ENCODE measurements at places on chromosomes 13 and 19.

DNA sequence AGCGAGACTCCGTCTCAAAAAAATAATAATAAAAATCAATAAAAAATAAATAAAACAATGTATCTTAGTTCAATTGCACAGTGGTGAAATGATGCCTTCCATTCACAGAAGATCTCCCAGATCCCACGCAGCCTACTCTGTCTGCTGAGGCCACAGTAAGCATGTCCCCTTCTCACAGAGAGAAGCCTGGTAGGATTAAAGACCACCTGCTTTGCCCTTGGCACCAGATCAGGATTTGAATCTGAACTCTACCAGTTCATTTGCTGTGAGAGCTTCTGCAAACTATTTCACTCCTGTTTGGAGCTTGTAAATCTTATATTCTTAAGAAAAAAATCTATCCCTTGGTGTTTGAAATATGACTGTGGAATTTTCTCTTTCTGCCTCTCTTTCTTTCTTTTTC is 2.2 kb upstream of the SLC7A1 start:
- DNase-seq = no peak

DNA sequence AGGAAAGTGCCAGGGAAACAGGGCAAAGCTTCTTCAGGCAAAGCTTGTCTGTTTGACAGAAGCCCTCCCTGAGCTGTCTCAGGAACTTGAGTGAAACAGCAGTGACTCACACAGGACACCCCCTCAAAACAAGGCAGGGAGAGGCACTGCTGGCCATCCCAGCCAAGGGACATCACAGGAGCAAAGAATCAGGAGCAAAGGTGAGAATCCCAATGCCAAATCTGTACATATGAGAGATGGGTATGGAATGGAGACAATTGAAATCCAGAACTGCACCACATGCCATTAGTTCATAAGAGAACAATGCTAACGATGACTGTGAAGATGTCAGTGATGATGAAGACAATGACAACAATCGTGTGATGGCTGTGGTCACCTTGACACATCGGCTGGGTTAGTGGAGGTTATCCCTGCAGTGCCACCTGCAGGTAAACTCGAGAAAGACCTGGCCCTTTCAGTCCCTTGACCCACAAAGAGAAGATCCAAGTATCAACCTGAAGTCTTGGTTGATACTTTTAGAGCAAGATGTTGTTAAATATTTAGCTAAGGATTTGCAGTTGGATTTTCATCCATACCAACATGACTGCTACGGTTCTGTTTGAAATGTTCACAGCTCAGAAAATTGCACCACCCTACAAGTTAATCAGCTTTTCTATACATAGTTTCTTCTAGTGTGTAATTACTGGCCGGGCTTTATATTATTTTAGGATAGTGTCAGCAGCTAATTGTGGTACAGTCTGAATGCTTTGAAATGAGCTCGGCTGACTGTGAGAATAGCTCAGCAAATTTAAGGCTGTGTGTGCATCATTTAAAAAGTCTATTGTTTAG is 42.0 kb upstream of the IPO5 start:
- peak; percentile 64 for DNase-seq

DNA sequence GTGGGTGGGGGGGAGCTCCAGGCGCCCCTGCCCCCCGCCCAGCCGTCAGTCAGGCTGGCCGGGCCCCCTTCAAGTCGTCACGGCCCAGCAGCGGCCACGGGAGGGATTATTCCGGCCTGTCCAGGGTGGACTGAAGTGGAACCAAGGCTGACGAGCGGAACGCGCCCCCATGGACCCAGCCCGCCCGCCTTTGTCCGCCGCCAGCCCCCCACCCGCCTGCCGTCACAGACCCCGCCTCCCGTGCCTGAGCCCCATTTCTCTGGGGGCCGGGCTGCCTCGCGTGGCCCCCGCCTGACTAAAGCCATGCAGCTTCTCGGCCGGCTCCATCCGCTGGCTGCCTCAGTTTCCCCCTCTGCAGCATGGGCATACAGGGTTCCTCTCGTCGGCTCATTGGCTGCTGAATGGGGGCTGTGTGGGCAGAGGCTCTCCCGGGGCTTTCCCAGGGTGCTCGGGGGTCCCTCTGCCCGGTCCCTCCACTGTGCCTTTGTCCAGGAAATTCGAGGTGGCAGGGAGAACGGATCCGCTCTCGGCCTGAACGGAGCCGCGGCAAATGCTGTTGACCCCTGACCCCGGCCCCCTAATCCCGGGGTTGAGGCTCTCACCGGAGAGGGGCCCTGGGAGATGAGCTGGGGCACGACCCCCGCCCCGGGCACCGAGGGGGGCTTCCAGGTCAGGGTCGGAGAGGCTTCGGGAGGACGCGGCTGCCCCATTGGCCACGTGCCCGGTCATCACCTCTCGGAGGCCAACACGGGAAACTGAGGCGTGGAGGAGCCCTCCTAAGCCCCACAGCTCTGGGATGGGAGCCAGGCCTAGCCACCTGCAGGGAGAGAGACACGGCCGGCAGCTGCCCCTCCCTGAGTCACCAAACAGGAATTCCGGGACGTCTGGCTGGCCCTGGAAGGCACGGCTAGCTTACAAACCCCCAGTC is 27.4 kb downstream of the EFNA2 start:
- no peak for DNase-seq

GRCh38 chr13:79455331-79455730 is 25.6 kb upstream of the NDFIP2 start:
- DNase-seq = peak; percentile 26

DNA sequence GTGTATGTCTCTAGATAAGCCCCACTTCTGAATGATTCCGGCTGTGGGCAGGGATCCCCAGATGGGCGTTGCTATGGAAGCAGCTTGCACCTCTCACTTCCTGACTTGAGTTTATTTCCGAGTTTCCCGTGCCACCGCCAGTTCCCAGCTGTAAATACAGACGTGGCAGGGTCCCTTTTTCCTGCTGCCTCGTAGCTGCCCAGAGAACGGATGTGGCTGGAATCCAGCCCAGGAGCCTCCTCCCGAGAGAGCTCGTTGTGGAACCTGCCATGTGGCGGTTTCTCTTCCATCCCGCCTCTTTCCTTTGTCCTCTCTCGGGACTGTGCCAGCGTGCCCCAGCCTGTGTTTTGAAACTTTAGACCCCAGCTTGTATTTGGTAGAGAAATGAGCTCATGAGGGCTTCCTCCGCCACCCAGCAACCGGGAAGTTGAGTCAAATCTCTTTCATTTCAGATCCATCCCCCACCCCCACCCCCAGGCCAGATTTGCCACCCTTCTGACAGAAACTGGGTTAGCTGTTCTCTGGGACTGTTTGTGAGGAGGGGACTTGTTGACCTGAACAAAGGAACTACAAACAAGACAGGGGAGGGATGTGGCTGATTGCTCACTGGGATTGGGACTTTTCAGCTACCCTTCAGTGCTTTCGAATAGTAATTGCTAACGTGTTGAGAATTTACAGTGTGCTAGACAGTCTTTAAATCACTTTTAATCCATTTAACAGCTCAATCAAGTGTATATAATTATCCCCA is 96.6 kb downstream of the SIPA1L3 start:
- DNase-seq = peak; percentile 73

DNA sequence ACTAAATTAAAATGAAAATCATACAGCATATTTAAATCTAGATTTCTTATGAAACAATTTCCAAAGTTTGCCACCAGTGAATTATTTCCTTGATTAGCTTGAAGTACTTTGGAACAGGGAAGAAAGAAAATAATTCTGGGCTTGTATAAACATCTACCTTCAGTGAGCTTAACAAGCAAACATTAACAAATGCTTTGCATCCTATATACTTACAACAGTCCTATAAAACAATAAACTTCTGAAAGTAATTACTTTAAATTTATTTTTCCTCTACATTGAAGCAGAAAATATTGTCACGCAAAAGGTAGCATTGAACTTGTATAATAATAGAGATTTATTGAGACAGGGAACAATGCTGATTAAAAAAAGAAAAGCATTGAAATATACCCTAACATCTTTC is 164.8 kb downstream of the DACH1 start:
- no peak for DNase-seq

GRCh38 chr19:51146751-51147150 is 4.7 kb downstream of the SIGLEC7 start:
- DNase-seq = no peak

DNA sequence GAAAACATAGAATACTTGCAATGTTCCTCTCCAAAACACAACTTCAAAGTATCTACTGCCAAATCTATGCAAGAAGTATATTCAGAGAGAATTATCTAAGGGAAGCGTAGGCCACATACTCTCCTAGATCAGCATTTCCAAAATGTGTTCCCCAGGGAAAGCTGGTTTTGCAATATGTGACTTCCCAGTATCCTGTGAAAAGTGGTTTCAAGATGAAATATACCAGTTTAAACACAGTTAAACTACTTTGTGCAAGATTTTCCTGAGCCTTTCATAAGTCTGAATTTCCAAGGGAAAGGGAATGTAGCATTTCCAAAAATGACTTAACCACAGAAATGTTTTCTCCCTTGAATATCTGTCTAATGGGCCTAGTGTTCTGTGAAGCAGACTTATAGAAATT is 7.6 kb downstream of the STARD13 start:
- no peak for DNase-seq

GRCh38 chr13:42780044-42780443 is 1.3 kb upstream of the FAM216B start:
- no peak for DNase-seq

DNA sequence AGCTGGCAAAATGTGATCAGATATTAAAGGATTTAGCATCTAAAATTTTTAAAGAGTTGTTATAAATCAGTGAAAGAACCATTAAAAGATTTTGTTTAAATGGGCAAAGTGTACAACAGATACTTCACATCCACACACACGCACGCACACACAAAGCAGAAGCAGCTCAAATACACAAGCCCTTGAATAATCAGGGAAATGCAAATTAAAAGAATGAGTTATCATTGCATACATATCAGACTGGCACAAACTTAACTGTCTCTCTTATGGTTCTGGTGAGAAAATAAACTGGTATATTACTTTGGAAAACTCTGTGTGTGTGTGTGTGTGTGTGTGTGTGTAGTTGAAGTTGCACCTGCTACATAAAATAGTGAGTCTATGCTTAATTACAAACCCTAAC is 59.3 kb downstream of the CRYL1 start:
- no peak for DNase-seq

GRCh38 chr19:12703046-12703445 is 6.6 kb upstream of the FBXW9 start:
- DNase-seq = peak; percentile 95

DNA sequence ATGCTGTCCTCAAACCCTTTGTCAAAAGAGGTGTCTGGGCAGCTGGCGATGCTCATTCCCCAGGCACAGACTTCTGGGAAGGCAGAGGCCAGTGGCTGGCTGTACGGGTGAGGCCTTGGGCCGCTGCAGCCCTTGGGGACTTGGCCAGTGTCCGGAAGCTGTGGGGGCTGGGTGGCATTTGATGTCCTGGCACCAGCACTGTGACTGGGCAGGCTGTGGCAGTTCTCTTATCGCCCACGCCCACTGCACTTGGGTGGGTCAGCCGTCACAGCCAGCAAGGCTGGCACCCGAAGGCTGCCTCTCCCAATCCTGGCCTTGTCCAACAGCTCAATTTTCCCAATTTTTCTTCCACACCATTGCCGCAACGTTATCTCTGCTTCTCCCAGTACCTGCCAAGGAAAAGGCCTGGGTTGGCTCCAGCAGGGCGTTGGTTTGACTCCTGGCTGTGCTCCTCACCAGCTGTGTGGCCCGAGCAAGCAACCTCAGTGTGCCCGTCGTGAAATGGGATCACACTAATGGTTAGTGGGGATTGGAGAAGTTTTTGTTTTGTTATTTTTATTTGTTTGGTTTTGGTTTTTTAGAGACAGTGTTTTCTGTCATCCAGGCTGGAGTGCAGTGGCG is 12.7 kb upstream of the SLC44A2 start:
- DNase-seq = no peak

GRCh38 chr13:43154839-43155238 is 131.5 kb downstream of the DNAJC15 start:
- DNase-seq = no peak

GRCh38 chr19:46134527-46134926 is 10.0 kb upstream of the IGFL3 start:
- no peak for DNase-seq

DNA sequence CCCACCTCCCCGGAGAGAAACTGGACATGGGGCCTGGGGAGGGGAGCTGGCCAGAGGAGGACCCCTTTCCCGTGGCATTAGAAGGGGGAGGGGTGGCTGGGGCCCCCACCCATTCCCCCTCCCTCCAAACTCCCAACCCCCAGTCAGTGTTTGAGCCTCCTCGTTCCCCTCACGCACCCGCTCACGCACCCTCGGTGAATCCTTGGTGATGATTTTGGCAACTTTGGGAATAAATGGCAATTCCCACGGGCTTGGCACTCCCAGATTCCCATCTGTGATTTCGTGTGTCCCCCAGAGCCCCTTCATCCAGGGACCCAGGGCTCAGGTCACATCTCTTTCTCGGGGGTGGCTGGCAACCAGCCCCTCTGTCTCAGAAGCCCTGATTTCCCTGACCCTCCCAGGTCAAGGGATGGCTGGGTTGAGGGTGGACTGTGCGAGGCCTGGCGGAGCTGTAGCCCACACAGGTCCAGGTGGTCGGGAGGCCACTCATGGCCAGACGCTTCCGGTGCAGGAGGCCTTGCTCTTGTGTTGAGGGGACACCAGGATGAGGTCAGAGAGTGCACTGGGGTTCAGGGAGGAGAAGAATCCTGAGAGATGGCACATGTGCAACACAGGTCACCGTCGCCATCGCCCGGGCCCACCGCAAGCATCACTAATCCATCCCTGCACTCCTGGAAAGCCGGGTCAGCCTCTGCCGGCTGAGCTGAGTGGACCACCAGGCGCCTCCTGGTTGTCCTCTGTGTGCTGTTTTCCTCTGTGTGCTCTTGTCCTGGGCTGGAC is 20.7 kb downstream of the EPN1 start:
- no peak for DNase-seq

DNA sequence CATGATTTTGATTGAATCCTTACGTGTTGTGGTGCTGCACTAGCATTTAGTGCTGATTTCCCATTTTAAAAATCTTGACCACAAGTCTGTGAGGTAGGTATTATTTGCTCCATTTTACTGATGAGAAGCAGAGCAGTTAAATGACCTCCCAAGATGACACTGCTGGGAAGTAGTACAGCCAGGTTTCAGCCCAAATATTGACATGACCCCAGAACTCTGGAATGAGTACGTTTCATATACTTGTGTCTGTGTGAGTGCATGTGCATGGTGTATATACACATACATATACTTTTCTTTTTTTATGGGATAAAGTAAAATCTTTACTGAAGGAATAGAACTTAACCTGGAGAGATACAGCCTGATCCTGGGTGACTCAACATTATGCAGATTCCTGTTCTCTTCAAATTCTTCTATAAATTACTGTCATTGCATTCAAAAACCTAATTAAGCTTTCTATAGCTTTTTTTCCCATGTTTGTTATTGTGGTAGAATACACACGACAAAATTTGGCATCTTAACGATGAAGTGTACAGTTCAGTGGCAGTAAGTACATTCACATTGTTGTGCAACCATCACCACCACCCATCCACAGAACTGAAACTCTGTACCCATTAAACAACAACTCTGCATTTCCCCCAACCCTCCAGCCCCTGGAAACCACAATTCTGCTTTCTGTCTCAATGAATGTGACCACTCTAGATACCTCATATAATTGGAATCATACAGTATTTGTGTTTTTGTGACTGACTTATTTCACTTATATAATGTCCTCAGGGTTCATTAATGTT is 311.9 kb downstream of the MTUS2 start:
- DNase-seq = no peak

GRCh38 chr19:1568320-1569019 is at the start of gene MEX3D:
TSS of gene MEX3D (minus strand) at chr19:1568325. CDS start at chr19:1568058, 267 bp downstream.
- peak; percentile 68 for DNase-seq

GRCh38 chr13:59488436-59488835 is 675.3 kb downstream of the DIAPH3 start:
- DNase-seq = no peak

- DNase-seq = no peak
These were observed 421.1 kb downstream of the FGF9 start for GRCh38 chr13:22091971-22092300.
